ENCODE measurements at places on chromosomes 2 and 18. TPM values are rescaled to one million over a fixed set of nuclear protein-coding genes. Genes with fewer than 3 reads are reported as not detected.

The IL1R1 gene
- 20.4 TPM for total RNA-seq

The ABCB11 gene
- not detected for total RNA-seq

The CKAP2L gene
- total RNA-seq, result 46.1 TPM

The ZNF407 gene
- total RNA-seq, result 10.0 TPM

The PDCD1 gene
- 47.6 TPM for total RNA-seq
